ENCODE measurements at places on chromosomes 13 and 19.

- DNase-seq, result no peak
These were observed 2.5 kb downstream of the PRTN3 start for GRCh38 chr19:843180-843835.

DNA sequence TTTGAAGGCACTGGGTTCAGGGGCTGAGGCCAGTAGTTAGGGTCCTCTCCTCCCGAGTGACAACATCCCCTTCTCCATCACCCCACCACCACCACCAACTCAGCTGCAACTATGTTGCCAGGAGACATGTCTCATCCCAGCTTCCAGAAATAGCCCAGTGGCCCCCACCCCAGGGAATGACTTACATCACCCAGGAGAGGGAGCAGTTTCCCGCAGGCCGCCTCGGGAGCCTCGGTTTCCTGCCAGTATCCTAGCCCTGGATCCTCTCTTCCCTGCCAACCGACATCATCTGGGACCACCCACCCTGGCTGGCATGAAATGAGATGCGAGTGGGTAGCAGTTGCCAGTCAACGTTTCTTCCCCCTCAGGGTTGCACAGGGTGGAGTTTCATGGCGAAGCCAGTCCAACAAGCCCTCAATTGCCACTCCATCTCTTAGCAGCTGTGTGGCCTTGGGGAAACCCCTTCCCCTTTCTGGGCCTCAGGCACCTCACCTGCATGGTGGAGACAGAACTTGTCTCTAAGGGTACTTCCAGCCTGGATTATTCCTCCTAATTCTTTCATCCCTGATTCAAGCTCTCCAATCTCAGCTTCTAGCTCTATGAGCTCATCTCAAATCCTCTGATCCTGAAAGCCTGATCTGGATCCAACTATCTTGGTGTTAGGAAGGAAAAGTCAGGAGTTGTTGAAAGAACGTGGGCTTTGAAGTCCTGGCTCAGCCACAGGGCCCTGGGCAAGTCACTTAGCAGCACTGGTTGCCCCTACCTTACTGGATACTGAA lies 3.9 kb upstream of the GSK3A start:
- DNase-seq, result no peak

DNA sequence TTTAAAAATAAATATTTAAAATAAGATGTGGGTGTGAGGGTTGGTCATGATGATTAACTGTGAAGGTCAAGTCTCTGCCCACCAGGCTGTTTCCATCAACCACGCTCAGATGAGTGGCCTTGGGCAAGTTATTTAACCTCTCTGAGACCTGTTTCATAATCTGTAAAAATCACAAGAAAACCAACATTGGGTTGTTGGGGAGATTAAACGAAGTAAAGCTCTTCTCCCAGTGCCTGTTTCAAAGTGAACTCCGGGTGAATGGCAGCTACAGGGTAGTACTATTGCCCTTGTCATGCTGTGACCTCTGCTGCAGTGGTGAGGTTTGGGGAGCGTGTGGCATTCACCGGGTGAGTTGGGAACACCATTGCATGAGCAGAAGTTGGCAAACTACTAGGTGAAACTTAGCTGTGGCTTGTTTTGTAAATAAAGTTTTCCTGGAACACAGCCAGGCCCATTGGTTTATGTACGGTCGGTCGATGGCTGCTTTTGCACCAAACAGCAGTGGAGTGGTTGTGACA lies 153.2 kb downstream of the USP12 start:
- DNase-seq, result no peak

GRCh38 chr13:65803530-65804392 lies 1426.4 kb downstream of the PCDH9 start:
- DNase-seq, result no peak

DNA sequence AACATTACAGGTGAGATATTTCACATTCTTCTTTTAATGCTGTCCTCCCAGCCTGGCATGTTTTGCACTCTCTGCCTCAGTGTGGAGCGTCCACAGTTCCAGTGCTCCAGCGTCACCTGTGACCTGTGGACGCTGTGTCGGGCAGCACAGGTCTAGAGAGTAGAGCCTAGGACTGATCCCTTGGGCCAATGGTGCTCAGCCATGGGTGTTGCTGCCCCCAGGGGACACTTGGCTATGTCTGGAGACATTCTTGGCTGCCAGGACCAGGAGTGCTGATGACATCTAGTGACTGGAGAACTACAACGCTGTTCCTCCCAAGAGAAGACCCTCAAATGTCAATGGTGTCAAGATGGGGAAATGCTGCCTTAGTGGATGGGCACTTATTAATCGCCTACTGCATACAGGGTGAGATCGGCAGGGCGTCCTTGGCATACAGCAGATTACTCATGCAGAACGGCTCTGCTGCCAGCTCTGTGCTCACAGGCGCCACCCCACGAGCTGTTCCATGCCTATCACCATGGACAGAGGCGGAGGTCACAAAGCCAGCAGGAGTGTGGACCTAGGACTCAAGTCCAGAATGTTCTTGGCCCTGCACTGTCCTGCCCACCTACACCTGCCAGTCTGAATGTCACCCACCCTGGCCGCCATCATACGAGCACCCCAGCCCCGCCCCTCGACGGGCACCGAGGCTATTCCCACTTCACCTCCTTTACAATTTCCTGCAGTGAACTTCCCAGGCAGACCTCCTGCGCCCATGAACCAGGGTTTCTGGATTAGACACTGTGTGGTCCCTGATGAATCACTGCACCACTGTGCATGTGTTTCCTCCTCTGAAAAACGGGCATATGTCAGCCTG lies 13.9 kb upstream of the MADCAM1 start:
- DNase-seq, result no peak

DNA sequence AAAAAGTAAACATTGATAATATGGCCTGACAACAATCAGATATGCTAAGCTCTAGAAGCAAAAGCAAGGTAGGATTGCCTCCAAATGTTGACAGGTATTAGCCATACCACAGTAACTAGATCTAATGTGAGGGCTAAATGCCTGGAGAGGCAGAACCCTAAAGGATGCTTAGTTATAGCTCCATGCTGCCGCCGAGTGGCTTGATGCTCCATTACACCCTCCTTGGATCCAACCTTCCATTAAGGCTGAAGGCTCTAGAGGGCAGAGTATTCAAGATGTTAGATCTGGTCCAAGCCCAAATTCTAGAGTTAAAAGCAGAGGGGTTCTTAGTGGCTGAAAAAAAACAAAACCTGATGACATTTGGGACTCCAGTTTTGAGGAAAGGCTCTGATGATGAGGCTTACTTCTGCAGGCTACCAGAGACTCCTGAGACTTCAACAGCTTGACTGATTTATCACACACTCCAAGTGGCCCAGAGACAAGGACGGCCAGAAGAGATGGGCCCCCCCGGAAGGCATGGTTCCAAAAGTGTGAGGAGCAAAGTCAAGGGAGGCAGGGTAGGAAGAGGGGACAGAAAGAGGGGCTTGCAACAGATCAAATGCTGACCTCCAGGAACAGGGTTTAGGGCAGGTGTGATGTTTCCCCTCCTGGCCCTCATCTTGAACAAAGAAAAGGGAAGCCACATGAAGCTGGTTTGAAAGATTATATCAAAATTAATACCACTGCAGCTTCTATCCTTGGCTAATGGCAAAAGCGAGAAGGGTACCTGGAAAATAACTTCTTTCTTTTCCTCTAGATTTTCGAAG lies 21.9 kb upstream of the CPB2 start:
- DNase-seq, result peak; percentile 29

DNA sequence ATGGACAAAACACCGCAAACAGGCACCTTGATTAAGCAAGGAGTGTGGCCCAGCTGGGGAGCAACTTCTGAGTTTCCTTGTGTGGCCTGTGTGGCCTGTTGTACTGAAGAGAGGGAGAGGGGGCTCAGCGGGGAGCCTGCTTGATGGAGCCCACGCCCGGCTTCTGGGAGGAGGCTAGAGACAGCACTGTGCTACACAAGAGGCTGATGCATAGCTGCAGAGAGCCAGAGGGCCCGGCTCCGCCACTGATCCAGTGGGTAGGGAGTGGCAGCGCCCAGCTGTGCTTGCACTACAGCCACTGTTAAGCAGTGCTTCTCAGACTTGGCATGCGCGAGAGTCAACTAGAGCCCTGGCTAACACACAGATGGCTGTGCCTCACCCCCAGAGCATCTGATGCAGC lies 19.0 kb downstream of the LYL1 start:
- no peak for DNase-seq

- DNase-seq, result no peak
These were observed 111.9 kb downstream of the RXFP2 start for GRCh38 chr13:31851216-31851615.

DNA sequence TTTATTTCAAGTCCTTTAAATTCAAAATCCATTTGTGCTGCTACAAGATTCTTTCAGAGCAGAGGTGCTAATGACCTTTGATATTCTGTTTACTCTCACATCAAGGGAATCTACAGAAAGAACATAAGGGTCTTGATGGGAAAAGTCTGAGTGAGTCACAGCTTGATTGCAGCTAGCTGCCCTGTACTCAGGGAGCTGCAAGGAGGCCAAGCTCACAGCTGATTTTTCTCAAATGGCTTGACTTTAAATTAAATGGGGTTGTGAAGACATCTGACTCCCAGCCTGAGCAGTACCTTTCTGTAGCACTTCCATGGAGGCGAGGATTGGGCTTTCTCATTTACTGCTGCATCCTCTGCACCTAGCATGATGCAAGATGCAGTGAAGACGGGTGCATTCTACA lies 62.5 kb downstream of the RAP2A start:
- no peak for DNase-seq

DNA sequence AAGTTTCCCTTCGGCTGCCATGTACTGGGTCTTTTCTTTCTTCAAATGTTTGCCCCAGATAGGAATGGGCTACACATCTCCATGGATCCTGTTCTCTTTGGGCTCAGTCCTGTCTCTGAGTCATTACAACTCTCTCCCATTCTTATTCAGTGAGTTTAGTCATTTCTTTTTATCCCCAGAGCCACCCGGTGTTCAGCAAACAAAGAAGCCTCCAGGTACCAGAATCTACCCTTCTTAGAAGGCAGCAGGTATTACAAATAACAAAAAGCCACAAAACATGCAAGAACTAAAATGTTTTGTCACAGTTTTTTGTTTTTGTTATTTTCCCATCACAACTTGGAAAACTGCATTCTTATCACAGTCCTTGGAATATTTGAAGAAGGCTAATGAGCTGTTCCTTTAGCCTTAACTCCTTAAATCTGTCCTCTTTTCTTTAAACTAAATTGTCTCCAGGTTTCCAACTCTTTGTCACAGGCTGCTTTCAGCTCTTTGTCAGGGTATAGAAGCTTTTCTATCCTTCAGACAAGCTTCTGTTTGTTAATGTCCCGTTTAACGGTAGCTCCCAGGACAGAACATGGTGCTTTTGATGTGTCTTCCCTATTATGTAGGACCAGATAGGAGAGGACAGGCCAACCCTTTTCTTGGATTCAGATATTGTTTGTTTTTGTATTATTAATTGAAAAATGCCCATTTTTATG lies 215.5 kb upstream of the HTR2A start:
- DNase-seq, result no peak

DNA sequence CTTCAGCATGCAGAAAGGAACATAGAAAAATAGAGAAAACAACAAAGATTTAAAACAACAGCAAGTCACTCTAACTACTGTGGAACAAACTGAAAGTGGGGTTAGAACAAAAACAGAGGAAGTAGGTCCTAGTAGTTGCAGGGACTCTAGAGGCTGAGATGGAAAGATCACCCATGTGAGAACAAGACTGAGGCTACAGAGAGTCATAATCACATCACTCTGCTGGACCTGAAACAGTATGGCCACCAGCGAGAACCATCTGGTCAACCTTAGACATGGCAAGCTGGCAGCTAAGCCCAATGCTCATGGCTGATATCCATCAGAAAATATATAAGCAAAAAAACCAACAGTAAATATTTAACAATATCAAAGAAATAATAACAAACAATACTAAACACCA lies 35.8 kb upstream of the ZNF724 start:
- DNase-seq, result no peak

GRCh38 chr19:40584007-40584406 lies 7.3 kb downstream of the SHKBP1 start:
- DNase-seq, result no peak

DNA sequence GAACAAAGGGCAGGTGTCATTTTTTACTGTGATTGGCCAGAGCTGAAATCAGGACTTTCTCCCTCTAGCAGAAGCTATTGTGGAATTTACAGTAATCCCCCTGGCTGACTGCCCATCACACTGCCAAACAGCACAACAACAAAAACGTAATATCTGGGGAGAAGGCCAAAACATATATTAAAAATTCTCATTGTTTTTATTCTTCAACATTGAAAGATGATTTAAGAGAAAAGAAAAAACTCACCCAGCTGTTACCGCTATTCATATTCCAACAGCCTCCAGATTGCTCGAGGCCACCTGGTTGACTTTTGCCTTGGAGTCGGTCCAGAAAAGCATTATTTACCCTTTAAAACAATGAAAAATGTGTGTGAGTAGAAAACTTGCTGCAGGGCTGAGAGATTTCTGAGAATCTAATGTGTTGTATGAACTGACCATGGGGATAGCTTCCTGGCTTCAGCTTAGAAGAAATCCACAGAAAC lies 97.2 kb downstream of the EPSTI1 start:
- DNase-seq, result no peak

GRCh38 chr13:39201180-39201579 lies 162.9 kb downstream of the NHLRC3 start:
- no peak for DNase-seq

DNA sequence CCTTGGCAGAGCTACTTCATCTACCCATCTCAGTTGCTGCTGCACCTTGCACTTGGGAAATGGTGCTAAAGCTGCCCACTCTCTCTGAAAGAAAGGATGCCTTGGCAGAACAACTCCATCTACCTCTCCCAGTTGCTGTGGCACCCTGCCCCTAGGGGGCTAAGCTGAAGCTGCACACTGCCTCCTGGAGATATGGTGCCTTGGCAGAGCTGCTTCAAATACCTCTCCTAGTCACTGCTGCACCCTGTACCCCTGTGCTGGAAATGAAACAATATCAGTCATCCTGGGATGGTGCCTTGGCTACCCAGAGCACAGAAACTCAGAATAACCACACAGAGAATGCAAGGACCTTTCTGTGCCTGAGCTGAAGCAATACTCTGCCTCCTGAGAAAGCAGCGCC lies 615.8 kb downstream of the DIAPH3 start:
- DNase-seq, result no peak

DNA sequence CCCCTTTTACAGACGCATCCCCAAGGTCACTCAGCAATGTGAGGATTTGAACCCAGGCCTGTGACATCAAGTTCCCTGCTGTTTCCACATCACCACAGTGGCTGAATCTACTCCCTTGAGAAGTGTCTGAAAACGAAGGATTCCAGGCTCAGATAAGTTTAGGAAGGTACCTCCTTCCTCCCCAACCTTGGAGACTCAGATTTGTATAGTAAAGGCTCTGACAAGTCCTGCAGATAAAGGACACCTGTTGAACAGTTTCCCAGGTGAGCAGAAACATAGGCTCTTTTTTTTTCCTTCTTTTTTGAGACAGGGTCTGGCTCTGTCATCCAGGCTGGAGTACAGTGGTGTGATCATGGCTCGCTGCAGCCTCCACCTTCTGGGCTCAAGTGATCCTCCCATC lies 56.4 kb upstream of the PTPRS start:
- no peak for DNase-seq

DNA sequence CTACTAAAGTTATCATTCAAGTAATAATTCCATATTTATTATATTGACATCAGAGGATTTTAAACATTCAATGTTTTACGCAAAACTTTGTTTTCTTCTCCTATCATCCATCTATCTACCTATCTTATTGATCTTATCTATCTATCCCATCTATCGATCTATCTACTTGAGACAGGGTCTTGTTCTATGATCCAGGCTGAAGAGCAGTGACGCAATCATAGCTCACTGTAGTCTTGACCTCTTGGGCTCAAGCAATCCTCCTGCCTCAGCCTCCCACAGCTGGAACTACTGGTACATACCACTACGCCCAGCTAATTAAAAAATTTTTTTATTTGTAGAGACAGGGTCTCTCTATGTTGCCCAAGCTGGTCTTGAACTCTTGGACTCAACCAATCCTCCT lies 27.4 kb downstream of the ZC3H13 start:
- DNase-seq, result no peak

- no peak for DNase-seq
These were observed 2.3 kb upstream of the ZNF865 start for GRCh38 chr19:55603115-55603514.

Data from stimulated activated CD8-positive, alpha-beta memory T cell treated with anti-CD3 and anti-CD28 coated beads, Interleukin-4, amount 100 ng/mL, for 1 hour (primary cell).